ENCODE measurements at places on chromosomes 6 and 20.
A peak's percentile ranks its signal among the peaks of the same experiment; 100 is the strongest.

GRCh38 chr20:51516855-51517254 lies 25.7 kb downstream of the NFATC2 start:
- no peak for DNase-seq

DNA sequence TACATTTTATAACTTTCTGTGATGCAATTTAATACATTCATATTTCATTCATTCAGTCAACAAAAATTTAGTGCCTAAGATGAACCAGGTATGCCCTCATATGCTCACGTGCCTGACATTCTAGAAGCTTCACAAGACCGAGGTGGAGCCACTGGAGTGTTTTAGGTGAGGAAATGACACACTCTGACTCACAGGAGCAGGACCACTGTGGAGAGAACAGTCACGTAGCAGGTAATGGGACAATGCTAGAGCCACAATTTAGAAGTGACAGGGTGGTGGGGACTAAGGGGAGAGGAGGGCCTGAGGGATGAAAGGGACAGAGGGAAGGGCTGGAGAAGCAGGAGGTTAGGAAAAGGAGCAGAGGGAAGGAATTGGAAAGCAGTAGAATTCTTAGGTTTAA lies 17.6 kb upstream of the HLA-A start:
- DNase-seq: no peak

DNA sequence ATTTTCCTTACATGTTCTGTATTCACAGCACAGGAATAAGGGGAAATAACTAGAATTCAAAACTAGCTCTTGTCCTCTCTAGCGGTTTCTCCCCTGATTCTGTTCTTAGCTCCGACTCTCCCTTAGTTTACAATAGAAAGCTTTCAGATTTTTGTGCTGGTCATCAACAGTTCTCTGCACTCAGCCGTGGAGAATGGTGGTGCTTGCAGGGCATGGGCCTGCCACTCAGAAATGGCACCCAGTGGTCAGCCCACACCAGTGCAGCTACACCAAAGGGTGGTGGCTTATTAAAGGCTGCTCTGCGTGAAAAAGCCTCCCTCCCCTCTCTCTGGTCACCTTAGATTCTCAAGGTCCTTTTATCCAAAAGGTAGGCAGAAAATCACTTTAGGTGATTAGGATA lies 123.5 kb downstream of the SASH1 start:
- no peak for DNase-seq

DNA sequence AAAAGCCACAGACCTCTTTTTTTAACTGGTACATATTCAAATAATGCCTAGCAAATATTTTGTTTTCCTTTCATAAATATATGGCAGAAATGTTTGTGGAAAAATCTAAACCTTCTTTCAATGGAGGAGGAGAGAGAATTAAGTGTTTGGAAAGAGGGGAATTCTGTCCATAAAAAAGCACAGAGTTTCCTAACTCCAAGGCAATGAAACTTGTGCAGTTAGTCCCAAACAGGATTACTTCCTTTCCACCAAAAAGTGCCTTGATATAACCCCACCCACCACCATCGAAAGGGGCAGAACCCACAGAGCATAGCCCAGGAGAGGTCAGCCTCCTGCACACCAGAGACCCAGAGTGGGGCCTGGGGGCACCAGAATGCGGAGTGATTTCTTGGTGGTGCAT lies 106.3 kb downstream of the OGFRL1 start:
- DNase-seq: no peak

GRCh38 chr6:140078561-140079125 lies 704.2 kb upstream of the CITED2 start:
- DNase-seq: no peak

- no peak for DNase-seq
Observed at GRCh38 chr6:21707524-21708319, 114.2 kb downstream of the SOX4 start.

DNA sequence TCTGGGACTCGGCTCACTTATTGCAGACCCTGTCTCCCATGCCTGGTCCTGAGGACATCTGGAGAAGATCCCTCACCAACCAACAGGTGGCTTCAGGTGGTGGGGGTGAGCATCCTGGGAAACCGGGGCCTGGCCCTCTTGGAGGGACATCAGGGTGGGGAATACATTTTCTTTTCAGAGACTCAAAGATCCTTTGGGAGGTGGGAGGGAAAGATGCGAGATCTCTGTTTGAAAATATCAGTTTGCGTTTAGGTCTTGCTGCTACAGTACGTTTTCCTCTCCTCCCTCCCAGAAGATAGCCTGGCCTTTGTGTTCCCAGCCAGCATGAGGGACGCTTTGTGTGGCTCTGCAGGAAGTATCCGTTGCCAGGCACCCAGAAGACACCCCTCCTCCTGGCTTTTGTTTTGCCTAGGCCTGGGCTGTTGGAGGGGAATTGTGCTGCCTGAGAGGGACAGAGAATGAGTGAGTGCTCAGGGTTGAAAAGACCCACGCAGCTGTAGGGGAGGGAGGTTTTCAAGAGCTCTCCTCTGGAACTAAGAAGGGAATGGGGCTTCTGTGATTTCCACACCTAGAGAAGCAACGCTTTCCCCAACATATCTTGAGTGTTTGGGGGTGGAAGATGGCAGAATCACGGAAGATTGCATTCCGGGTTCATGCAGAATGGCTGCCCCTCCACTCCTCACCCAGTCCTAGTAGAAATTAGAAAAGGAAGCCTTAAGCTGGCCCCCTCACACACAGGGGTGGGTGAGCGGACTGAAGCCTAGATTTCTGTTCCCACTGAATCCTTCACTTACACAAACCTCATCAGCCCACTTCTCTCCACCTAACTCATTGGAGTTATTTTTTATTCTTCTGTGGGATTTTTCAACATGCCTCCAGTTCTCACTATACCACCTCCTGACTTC lies 22.0 kb upstream of the SLC2A12 start:
- no peak for DNase-seq

- DNase-seq: no peak
Observed at GRCh38 chr20:7856756-7857155, 83.5 kb downstream of the HAO1 start.

DNA sequence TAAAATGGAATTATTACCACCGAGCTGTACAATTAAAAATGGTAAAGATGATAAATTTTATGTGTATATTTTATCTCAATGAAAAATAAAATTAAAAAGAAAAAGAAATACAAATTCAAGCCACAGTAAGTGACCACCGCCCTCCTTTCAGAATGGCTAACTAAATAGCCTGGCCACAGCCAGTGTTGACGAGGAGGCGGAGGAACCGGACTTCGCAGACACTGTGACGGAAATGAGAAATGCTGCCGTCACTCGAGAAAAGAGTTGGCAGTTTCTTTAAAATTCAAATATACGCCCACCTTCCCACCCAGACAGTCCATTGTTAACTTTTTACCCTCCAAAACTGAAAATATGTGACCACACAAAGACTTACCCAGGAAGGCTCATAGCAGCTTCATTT lies 50.0 kb downstream of the FOXF2 start:
- DNase-seq: no peak

GRCh38 chr6:137122612-137123011 lies 50.8 kb downstream of the IL22RA2 start:
- DNase-seq: no peak

- DNase-seq: no peak
Observed at GRCh38 chr6:76888351-76888750, 574.9 kb downstream of the HTR1B start.

DNA sequence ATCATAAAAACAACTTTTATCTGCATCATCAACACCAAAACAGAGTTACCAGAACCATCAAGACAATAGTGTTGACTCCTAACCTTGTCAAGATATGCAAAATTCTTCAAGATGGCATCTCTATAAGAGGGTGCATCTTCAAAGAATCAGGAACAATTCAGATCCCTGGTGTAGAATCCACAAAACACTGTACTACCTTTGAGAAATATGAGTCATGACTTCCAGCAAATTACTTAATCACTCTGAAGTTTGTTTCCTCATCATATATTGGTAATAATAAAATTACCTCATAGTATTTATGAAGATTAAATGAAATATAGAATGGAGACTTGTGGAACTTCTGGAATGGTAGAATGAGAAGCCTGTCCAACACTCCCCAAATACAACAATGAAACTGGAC lies 221.3 kb upstream of the SUPT3H start:
- no peak for DNase-seq

DNA sequence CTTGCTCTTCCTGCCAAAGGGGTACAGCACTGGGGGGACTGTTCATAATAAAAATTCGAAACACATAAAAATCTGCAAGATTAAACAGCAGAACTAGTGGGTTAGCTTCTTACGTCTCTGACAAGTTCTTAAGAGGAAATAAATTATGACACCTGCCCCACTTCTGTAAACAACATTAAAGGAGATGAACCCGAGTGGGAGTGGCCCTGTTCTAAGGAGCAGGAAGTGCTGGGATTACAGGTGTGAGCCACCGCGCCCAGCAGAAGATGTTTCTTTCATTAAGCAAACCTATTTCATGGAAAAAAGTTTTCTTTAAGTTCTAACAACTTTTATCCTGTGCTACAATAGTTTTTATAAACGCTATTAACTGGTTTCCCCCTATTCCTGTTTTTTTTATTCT lies 24.6 kb downstream of the USP45 start:
- DNase-seq: no peak

GRCh38 chr20:4813863-4814695 lies 92.4 kb downstream of the PRND start:
- DNase-seq: no peak

GRCh38 chr20:36385503-36385902 lies 79.4 kb downstream of the DLGAP4 start:
- DNase-seq: no peak

DNA sequence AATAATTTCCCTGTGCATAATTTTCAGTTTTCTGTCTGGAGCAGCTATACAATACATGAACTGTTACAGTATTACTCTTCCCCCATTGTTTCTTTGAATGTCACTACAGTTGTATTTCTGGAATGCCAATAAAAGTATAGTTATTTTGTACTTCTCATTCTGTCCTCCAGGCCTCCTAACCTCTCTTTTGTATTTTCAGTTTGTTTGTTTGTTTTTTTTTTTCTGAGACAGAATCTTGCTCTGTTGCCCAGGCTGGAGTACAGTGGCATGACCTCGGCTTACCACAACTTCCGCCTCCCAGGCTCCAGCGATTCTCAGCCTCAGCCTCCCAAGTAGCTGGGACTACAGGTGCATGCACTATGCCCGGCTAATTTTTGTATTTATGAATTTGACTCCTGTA lies 16.8 kb upstream of the ARID1B start:
- DNase-seq: no peak

GRCh38 chr6:169425628-169426370 lies 172.2 kb upstream of the THBS2 start:
- no peak for DNase-seq

DNA sequence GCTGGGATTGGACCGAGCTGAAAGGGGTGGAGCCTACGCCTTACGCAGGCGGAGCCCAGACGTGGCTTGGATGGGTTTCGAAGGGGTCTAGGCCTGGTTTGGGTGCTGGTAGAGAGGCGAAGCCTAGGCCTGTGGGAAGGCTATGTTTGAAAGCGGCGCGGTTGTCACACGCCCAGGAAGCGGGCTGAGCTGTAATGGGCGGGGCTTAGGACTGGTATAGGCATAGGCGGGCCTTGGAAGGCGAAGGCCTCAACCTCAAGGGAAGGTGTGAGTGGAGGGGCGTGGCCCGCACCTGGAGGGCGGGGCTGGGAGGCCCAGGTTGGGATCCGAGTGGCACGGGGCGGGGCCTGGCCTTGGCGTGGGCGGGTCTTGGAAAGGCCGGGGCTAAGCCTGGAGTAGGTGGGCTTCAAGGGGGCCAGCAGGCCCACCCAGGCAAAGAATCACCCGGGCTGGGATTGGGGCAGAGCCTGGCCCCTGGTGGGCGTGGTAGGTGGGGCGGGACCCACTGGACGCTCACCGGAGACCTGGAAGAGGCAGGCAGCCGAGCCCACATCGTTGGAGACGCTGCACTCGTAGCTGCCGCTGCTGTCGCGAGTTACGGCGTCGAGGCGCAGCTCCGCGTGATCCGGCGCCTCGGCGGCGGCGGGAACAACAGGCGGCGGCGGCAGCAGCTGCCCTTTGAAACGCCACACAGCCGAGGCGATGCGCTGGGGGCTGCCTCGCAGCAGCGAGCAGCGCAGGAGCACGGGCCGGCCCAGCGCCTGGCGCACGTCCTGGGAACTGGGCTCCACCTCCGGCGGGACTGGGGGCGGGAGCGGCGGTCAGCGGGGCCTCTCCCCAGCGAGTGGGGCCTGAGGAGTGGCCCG lies 49.0 kb downstream of the MDGA1 start:
- no peak for DNase-seq

- no peak for DNase-seq
Observed at GRCh38 chr20:10438217-10438616, 3.1 kb downstream of the SLX4IP start.

GRCh38 chr6:12075067-12075563 lies 63.0 kb downstream of the HIVEP1 start:
- DNase-seq: no peak

GRCh38 chr6:77633993-77634715 lies 18.7 kb upstream of the MEI4 start:
- DNase-seq: no peak

DNA sequence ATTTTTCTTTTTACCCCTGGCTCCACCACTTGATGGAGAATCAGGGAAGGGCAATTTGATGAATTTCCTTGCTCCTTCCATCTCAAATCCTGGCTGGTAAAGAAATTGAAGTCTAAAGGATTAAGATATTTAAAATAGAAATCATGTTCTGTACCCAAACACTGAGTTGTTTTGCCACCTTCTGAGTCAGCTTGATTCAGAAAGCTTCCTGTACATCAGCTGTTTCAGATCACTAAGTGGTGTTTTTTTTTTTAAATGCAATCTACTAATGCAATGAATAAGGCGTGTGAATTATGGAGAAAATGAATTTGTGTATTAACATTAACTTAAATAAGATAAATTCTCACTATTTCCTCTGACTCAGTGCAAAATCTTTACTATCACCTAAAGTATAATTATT lies 11.5 kb upstream of the POPDC3 start:
- no peak for DNase-seq

DNA sequence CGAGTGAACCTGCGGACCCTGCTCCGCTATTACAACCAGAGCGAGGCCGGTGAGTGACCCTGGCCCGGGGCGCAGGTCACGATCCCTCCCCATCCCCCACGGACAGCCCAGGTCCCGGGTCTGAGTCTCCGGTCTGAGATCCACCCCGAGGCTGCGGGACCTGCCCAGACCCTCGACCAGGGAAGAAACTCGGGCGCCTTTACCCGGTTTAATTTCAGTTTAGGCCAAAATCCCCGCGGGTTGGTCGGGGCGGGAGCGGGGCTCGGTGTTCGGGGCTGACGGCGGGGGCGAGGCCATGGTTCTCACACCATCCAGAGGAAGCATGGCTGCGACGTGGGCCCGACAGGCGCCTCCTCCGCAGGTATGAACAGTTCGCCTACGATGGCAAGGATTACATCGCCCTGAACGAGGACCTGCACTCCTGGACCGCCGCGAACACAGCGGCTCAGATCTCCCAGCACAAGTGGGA lies 46.9 kb upstream of the TRIM26 start:
- peak; percentile 16 for DNase-seq

Measured in activated T-cell treated with anti-CD3 and anti-CD28 coated beads for 48 hours (primary cell).